Tongue (tissue), 3 donors: ENCODE measurements at places on chromosomes 2 and 18. TPM values are rescaled to one million over a fixed set of nuclear protein-coding genes. Genes with fewer than 3 reads are reported as not detected.

DNA sequence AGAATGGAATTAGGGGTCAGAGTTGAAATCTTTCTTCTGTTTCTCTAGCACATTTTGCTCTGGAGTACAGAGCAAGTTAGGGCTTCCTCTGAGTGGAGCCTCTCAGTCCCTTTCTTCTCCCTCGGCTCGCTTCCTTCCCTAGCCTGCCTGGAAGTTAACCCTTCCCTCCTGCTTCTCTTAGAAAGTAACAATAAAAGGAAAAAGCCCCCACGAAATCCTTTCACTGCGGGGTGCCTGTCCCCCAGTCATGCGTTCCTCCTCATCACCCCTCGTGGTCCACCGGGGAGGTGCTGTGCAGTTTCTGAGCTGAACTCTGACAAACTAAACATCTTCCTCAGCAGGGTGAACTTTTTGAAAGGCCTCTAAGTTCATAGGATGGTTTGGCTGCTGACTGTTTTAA is 2.0 kb downstream of the IGFBP2 start:
- DNase-seq: peak; percentile 26

The EGR4 gene
- not detected for total RNA-seq

DNA sequence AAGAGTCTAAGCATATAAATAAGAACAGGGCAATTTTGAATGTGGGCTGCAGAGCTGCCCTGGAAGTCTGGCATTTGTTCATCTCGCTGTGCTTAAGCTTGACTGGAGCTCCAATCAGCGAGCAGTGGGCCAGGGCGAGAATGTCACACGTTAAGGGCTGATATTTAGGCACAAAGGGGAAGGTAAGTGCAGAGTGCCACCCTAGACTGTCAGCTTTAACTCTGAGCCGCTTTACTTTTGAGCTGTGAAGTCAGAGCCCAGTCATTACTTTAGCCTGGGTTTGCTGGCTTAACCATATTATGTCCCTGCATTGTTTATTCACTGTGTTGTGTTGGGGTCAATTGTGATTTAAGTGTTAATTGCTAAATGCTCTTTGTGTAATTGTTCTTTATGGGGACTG is 236.1 kb upstream of the SIX3 start:
- DNase-seq: no peak

- DNase-seq: no peak
These were observed 152.0 kb downstream of the INSIG2 start for GRCh38 chr2:118240276-118240675.

GRCh38 chr2:12199491-12200211 is 453.2 kb downstream of the LPIN1 start:
- peak; percentile 68 for DNase-seq

- DNase-seq: no peak
These were observed 61.8 kb downstream of the MREG start for GRCh38 chr2:215951558-215951957.

- DNase-seq: no peak
These were observed 65.2 kb downstream of the BCL11A start for GRCh38 chr2:60488291-60488690.

DNA sequence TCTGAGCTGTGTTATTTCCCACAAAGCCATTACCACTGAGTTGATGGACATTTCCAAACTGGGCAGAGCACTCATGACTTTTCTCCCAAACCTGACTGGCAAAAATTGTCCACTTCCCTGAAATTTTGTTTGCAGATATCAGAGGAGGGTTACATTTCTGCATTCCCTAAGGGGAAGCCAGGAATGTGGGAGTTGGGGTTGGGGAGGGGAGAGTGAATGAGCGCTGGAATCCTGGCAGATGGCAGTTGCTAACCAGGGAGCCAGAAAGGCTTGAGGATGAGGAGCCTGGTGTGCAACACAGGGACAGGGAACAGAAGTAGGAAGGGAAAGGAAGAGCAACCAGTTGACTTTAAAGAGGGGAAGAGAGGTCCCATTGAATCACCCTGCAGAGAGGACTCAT is 14.0 kb upstream of the CCNYL1 start:
- DNase-seq: no peak

GRCh38 chr2:240909216-240909974 is 3.3 kb downstream of the CROCC2 start:
- no peak for DNase-seq

The GKN1 gene
- not detected for total RNA-seq

The MAP2 gene
- 11.5 TPM for total RNA-seq

The KCNJ3 gene
- 1.6 TPM for total RNA-seq

- DNase-seq: peak; percentile 81
These were observed 220.8 kb downstream of the GULP1 start for GRCh38 chr2:188512456-188512855.

- no peak for DNase-seq
These were observed 59.3 kb downstream of the WDR75 start for GRCh38 chr2:189500456-189501160.

- DNase-seq: peak; percentile 83
These were observed 65.8 kb downstream of the NDUFA10 start for GRCh38 chr2:239959059-239959971.
